ENCODE measurements at places on chromosomes 4 and X. TPM values are rescaled to one million over a fixed set of nuclear protein-coding genes. Genes with fewer than 3 reads are reported as not detected.
A peak's percentile ranks its signal among the peaks of the same experiment; 100 is the strongest.

DNA sequence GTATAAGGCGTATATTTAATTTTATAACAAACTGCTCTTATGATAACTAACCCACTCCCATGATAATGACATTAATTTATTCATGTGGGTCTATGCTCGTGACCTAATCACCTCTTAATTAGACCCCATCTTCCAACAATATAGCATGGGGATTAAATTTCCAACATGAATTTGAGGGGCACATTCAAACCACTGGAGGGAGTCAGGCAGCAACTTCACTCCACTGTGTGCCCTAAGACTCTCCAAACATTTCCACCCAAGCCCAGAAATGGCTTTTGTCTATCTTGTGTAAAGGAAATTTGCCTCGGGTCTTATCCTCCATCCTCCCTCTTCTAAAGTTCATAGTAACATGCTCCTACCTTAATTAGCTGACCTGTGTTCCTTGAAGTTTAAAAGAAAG, 616.1 kb upstream of the CPEB2 start:
- H3K4me3 ChIP-seq, result no peak overlapping the region
- no peaks in the 10 kb centered on the region for H3K4me1 ChIP-seq
- H3K36me3 ChIP-seq, result no peaks in the 10 kb centered on the region
- H3K27ac ChIP-seq, result no peak overlapping the region
- no peak for DNase-seq

Gene GPR34
- total RNA-seq, result not detected

- H3K4me3 ChIP-seq, result no peak overlapping the region
- no peaks in the 10 kb centered on the region for H3K36me3 ChIP-seq
- no peaks in the 10 kb centered on the region for H3K4me1 ChIP-seq
- no peak overlapping the region for H3K27ac ChIP-seq
These were observed 8.0 kb downstream of the GPM6B start for GRCh38 chrX:13808865-13809264.

DNA sequence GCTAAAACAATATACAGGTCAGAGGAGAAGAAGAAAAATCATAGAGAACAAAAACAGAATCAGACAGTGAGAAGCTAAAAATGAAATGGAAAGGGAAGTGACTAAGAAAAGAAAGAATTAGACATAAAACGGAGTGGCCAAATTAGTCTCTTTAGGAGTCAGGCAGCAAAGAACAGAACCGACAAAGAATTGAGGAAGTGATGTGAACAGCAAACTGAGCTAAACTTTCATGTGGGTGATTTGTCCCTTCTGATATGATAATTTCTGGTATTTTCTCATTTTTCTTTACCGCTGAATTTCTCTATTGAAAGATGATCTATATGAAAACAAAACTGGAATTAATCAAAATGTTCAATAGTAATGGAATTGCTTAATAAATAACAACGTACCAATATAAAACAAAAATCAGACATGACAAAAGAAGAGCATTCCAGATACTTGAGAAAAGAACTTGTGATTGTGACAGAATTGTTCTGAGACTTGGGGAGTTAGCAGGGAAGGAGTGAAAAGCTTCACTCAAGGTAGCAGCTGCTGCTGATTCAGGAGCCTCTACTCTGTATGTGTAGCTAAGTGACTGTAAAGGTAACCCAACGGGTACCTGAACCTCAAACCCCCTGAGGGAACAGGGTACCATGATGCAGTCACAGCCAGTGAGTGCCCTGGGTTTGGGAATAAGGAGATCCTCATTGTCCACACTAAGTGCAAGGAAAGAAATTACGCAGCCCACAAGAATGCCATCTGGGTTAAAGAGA, 8.8 kb downstream of the TAPT1 start:
- peaks cover 4% of the 10 kb centered on the region for H3K4me1 ChIP-seq
- H3K27ac ChIP-seq, result no peak overlapping the region
- peaks cover 1% of the 10 kb centered on the region for H3K36me3 ChIP-seq
- no peak for DNase-seq
- H3K27me3 ChIP-seq, result no peaks in the 10 kb centered on the region

- peaks cover 2% of the 10 kb centered on the region for H3K4me1 ChIP-seq
- DNase-seq, result no peak
- H3K27me3 ChIP-seq, result no peaks in the 10 kb centered on the region
- H3K4me3 ChIP-seq, result no peak overlapping the region
- peaks cover 2% of the 10 kb centered on the region for H3K36me3 ChIP-seq
These were observed 16.2 kb upstream of the SCRG1 start for GRCh38 chr4:173415092-173415491.

DNA sequence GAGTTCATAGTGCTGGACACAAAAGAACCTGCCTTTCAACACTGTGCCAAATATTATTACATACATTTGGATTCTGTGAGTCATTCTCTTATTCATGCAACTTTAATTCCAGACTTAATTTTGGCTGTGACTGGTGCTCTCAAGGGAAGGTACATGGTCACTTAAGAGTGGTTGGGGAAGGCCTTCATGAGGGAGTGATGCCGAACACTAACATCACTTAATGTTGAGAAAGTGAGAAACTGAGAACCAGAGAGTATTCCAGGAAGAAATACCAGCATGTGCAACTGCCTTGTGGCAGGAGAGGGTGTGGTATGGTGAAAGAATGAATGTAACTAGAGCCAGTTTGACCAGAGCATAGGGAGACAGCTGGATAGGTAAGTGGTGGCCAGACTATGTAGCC, 41.5 kb upstream of the FHDC1 start:
- H3K4me1 ChIP-seq, result peaks cover 9% of the 10 kb centered on the region
- no peak overlapping the region for H3K27ac ChIP-seq
- H3K27me3 ChIP-seq, result no peaks in the 10 kb centered on the region

Gene TMPRSS11D
- not detected for total RNA-seq

- no peaks in the 10 kb centered on the region for H3K36me3 ChIP-seq
- peaks cover 55% of the 10 kb centered on the region for H3K27me3 ChIP-seq
- H3K27ac ChIP-seq, result peak overlapping the region; percentile 83
- peaks cover 6% of the 10 kb centered on the region for H3K4me1 ChIP-seq
These were observed 6.8 kb downstream of the MSX1 start for GRCh38 chr4:4866124-4866865.

DNA sequence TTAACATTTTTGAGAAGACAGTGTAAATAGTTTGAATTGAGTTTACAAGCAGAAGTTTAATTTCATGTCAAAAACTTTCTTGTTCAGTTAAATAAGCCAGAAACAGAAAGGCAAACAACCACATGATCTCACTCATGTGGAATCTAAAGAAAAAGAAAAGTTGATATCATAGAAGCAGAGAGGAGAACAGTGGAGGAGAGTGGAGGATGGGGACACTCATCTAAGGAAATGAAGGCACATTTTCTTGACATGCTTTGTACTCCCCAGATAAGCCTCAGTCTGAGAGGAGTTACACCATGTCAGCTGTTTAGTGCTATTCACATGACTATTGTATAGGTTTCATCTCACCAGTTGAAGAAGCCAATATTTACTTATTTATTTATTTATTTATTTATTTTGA, 13.5 kb downstream of the SNCA start:
- no peak overlapping the region for H3K27ac ChIP-seq
- no peaks in the 10 kb centered on the region for H3K27me3 ChIP-seq
- H3K4me1 ChIP-seq, result no peaks in the 10 kb centered on the region

DNA sequence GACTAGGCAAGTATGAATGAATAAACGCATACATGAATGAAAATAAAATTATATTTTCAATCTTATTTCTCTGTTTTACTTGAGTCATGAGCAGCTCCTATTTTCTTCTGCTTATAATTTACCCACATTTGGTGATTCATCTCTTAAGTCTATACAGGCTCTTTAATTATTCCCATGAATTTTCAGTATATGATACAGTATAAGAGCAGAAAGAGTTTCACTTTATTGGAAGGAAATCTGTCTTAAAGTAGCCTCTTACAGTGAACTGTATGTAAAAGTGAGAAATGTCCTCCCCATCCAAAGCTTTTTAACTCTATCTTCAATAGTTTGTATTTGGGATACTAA, 50.8 kb downstream of the TMEM165 start:
- no peak for DNase-seq
- no peaks in the 10 kb centered on the region for H3K4me1 ChIP-seq
- H3K27me3 ChIP-seq, result no peaks in the 10 kb centered on the region
- H3K4me3 ChIP-seq, result no peak overlapping the region
- H3K36me3 ChIP-seq, result peaks cover 11% of the 10 kb centered on the region
- H3K27ac ChIP-seq, result no peak overlapping the region

DNA sequence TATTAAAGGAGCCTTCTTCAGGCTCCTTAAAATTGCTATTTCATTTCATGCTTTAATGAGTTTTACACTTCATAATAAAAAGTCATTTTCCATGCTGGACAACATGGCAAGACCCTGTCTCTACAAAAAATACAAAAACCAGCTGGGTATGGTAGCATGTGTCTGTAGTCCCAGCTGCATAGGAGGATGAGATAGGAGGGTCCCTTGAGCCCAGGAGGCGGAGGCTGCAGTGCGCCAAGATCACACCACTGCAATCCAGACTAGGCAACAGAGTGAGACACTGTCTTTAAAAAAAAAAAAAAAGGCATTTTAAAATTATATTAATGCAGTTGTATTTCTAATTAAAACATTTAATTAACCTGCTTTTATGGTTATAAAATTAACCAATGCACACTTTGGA, 49.2 kb downstream of the PDS5A start:
- H3K36me3 ChIP-seq, result peaks cover 20% of the 10 kb centered on the region
- H3K27me3 ChIP-seq, result no peaks in the 10 kb centered on the region
- H3K4me3 ChIP-seq, result no peak overlapping the region
- peaks cover 8% of the 10 kb centered on the region for H3K4me1 ChIP-seq
- no peak for DNase-seq

Gene AREG
- total RNA-seq, result 2.2 TPM

DNA sequence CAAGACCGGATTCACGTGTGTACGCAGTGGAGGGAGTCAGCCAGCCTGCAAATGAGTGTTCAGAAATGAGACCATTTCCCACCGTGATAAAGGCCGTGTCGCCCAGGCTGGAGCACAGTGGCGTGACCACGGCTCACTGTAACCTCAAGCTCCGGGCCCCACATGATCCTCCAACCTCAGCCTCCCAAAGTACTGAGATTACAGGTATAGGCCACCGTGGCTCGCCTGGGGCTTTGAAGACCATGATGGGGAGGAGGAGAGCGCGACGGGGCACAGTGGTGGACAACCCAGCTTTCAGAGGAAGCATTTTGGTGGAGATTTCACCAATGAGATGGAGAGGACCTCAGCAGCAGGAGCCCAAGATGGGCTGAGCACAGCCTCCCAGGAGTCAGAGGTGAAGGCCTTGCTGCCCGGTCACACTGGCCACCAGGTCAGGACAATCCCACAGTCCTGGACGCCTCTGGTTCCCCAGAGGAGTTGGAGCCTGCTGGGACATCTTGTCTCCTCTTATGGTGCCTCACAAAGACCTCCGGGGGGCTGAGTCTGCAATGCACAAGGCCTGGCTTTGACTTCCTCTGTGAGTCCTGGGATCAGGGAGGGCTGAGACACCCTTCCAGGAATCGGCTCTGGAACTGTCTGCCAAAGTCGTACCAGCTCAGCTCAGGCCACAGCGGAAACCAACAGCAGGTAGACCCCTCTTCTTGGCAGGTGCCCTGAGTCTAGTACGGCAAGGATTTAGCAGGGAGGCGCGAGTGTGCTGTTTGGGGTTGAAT, 22.4 kb upstream of the MXD4 start:
- no peak overlapping the region for H3K27ac ChIP-seq
- no peak overlapping the region for H3K4me3 ChIP-seq
- no peaks in the 10 kb centered on the region for H3K4me1 ChIP-seq
- no peak for DNase-seq
- peaks cover 2% of the 10 kb centered on the region for H3K27me3 ChIP-seq
- no peaks in the 10 kb centered on the region for H3K36me3 ChIP-seq

GRCh38 chr4:152065545-152065944, 304.7 kb upstream of the GATB start:
- peaks cover 10% of the 10 kb centered on the region for H3K4me1 ChIP-seq
- H3K36me3 ChIP-seq, result no peaks in the 10 kb centered on the region
- no peak for DNase-seq
- peaks cover 10% of the 10 kb centered on the region for H3K27me3 ChIP-seq
- H3K4me3 ChIP-seq, result no peak overlapping the region

DNA sequence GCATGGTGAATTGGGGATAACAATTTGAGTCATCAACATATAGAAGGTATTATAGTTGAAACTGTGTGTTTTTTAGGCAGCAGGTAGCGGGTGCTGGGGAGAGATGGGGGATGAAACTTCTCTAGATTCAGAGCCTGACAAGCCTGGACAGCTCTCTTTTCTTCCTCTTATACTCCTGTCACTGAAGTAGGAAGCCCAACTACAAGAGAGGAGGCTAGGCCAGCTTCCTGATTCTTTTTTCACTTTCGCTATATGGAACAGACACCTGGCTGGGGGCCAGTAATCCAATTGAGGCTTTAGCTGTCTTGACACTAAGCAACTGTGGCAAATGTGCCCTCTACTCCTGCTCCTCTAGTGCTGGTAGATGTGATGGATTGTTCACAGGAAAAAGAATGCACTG, 69.2 kb downstream of the PHKA1 start:
- no peak overlapping the region for H3K4me3 ChIP-seq
- no peak for DNase-seq
- peaks cover 1% of the 10 kb centered on the region for H3K36me3 ChIP-seq
- H3K27me3 ChIP-seq, result no peaks in the 10 kb centered on the region
- no peaks in the 10 kb centered on the region for H3K4me1 ChIP-seq

Gene TMSB15B
- total RNA-seq, result 20.9 TPM

Gene HS3ST1
- total RNA-seq, result 3.4 TPM

GRCh38 chr4:87074121-87074488, 139.3 kb downstream of the AFF1 start:
- H3K4me3 ChIP-seq, result no peak overlapping the region
- H3K36me3 ChIP-seq, result peaks cover 8% of the 10 kb centered on the region
- no peaks in the 10 kb centered on the region for H3K27me3 ChIP-seq
- H3K4me1 ChIP-seq, result peaks cover 23% of the 10 kb centered on the region
- DNase-seq, result no peak
- H3K27ac ChIP-seq, result peak overlapping the region; percentile 17

Gene LIMCH1
- 12.7 TPM for total RNA-seq

DNA sequence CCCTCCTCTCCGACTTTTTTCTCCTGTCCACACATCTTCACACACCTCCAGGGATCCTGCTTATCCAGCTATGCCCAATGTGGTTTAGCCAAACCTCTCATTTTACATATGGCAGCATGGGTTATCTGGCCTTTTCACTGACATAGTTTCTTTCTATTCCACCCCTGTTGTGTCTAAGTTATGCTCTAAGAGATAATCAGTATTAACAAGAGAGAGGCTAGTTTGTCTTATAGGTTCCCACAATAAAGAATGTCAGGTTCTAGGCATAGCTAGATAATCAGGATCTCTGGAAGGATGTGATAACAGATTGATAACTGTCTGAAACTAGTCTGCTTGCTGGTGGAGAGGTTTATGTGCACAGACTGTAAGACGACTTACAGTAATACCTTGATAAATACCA, 7.7 kb upstream of the GALNT7 start:
- H3K4me1 ChIP-seq, result no peaks in the 10 kb centered on the region
- DNase-seq, result no peak
- no peaks in the 10 kb centered on the region for H3K27me3 ChIP-seq
- no peak overlapping the region for H3K27ac ChIP-seq
- H3K4me3 ChIP-seq, result no peak overlapping the region

DNA sequence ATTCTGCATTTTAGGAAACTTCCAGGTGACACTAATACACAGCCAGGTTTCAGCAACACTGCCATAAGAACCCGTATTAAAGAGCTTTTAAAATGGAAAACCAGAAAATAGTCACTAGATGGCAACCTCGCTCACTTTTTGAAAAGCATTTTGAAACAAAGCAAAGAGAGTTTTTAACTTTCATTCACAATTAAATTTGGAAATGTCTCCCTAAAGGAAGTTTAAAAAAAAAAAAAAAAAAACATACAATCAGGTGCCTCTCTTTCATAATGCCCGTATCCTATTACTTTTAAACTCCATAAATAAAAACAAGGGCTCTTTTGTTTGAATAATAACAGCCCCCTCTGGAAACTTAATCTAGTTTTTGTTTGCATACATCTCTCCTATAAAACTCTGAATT, 20.3 kb downstream of the MEPE start:
- H3K27ac ChIP-seq, result peak overlapping the region; percentile 3
- peaks cover 13% of the 10 kb centered on the region for H3K4me1 ChIP-seq
- H3K4me3 ChIP-seq, result no peak overlapping the region

GRCh38 chr4:90995996-90996395, 868.8 kb downstream of the CCSER1 start:
- DNase-seq, result no peak
- H3K4me3 ChIP-seq, result no peak overlapping the region
- no peaks in the 10 kb centered on the region for H3K4me1 ChIP-seq
- no peaks in the 10 kb centered on the region for H3K27me3 ChIP-seq
